ENCODE measurements at places on chromosomes 2 and 18.

- no peak for DNase-seq
Measured at GRCh38 chr2:126385983-126386382, 270.0 kb upstream of the GYPC start.

DNA sequence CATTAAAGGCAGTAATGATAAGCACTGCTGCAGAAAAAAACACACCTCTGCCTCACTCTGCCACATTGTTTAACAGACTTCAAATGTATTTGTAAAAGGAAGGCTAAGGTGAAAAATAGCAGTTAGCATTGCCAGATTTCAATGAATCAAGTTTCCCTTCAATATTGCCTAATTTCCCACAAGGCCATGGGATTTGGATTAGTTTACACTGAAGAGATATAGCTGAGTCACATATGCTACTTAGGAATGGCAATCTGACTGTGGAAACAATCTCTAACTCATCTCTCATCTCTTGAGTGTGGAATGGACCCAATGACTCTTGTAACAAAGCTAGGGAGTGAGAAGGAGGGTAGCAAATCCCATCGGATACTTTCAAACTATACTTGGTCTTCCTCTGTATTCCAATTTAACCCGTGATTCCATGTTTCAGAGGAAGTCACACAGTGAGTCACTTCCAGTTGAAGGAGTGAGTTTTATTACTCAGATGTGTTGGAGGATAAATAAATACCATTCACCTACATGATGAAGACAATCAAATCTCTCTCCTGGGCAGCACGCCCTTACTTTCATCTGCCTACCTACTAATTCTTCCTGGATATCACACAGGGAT is 5.1 kb downstream of the B4GALT6 start:
- DNase-seq: peak; percentile 82

DNA sequence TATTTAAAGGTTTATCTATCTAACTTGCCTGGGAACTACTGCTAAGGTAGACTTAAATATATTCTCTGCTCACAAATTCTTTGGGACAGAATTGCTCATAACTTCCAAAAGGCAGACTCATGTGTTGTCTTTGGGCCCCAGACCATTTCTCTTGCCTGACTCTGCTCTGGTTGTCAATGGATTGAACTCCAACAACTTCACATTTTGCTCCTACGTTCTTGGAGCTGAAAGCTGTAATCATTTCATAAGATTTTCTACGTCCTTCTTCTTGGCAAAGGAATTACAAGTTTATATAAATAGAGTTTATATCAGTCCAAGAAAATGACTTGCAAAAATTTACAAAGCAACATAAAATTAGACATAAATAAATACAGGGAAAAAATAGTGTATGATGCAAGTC is 32.9 kb upstream of the PPM1B start:
- peak; percentile 51 for DNase-seq

DNA sequence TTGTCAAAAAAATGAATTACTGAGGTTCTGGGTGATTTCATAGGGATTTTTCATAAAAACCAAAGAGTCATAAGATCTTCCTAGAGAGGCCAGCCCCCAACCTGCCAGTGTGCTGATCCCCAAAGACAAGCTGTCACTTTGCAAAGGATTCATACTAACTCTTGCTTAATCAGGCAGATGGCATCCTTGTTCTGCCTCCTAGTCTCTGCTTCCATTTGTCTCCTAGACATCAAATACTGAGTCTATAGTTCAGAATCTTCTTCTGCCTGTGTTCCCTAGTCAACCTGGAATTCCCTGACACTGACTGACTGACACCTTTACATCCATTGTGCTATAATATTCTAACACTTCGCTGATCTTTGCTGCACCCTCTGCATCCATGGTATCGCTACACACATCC is 84.9 kb downstream of the SLC8A1 start:
- DNase-seq: no peak

DNA sequence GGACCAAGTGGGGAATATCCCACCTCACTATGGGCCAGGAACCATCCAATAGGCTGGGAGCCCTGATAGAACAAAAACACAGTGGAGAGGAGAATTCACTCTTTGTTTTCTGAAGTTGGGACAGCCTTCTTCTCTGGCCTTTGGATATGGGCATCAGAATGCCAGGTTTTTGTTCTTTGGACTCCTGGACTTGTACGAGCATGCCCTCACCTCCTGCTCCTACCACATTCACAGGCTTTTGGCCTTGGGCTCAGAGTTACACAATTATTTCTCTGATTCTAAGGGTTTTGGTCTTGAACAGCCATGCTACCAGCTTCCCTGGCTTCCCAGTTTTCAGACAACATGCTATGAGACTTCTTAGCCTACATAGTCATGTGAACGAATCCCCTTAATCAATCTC is 732.9 kb upstream of the VRK2 start:
- DNase-seq: no peak

DNA sequence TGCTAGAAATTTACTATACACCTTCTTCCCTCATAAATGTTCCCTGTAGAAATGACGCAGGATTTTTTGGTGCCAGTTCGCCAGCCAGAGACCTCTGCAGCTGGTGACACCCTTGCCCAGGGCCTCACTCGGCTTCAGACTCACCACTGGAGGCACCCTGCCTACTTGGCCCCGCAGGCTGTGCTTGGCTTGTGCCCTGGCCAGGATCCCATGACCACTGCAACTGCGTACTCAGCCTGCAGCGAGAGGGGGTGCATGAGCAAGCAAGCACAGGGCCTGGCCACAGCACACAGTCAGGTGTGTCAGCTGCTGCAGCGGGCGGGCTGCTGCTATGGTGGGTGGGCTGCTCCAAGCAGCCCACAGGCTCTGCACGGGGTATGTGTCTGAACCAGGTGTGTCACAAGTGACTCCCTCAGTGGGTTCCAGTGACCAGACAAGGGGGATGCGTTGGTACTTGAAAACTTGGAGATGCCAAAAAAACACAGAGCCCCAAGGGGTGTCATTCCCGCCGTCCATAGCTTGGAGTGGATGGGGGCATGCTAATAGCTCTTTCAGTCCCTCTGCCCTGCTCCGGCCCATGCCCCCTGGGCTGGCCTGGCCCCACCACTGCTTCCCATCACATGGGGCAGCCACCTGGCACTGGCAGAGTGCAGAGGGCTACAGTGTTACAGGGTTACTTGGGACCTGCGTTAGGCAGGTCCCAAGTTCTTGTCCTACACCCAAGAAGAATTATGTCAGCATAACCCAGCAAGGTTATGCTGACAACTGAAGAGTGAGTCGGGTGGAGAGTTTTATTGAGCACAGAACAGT is 46.6 kb upstream of the TANC1 start:
- no peak for DNase-seq
